NCI-H524 treated with DMSO at 0.1 percent for 48 hours (cell line): ENCODE measurements at places on chromosomes 5 and 9.

- DNase-seq = no peak
Measured at GRCh38 chr9:112860451-112860850, 30.2 kb downstream of the SLC46A2 start.

- no peak for DNase-seq
Measured at GRCh38 chr5:161311146-161311708, 235.3 kb downstream of the GABRB2 start.

- no peak for DNase-seq
Measured at GRCh38 chr9:113646946-113647914, 183.7 kb downstream of the RGS3 start.

DNA sequence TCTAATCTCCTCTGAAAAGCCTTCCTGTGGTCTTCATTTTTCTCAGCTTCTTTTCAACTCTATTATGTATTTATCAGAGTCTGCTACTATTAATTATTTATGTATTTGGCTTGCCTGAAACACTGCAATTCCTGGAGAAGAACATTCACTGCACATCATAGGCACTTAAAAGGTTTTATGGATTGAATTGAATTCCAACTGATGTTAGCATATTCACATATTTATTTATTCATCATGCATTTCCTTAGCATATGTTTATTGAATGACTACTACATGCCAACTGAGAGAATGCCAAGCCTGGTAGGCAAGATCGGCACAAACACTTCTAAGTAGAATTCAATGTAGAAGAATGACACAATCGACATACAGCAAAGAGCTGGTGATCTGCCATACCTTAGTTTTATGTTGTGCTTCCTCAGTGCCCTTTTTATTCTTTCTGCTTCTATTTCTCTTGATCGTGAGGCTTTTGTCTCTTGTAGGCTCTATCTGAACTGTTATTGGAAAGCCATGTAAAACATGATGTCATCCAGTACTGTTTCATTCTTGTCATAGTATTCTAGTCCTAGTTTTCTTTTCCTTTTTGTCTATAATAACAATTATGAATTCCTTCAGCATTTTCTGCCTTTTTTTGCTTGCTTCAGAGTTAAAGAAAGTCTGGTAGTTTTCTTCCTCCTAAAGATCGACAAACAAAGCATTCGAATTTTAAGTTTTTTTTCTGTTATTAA lies 454.2 kb downstream of the TLE4 start:
- DNase-seq = no peak

DNA sequence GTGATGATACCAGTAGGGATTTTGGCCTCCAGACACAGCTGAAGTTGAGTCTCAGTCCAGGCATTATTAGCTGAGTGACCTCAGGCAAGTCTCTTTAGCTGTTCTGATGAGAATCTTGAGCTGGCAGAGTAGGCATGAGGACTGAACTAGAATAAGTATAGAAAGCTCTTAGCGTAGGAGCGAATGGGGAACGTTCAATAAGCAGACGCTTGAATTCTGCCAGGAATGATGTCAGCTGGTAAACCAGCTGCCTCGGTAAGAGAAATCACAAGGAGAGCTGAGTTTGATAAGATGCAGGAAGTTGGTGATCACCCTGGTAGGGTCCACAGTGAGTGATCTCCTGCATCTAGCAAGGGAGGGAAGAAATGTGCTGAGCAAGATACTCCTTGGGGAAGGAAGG lies 280.4 kb downstream of the NTRK2 start:
- DNase-seq = no peak

GRCh38 chr5:23014266-23014665 lies 161.1 kb upstream of the CDH12 start:
- DNase-seq = peak; percentile 31

DNA sequence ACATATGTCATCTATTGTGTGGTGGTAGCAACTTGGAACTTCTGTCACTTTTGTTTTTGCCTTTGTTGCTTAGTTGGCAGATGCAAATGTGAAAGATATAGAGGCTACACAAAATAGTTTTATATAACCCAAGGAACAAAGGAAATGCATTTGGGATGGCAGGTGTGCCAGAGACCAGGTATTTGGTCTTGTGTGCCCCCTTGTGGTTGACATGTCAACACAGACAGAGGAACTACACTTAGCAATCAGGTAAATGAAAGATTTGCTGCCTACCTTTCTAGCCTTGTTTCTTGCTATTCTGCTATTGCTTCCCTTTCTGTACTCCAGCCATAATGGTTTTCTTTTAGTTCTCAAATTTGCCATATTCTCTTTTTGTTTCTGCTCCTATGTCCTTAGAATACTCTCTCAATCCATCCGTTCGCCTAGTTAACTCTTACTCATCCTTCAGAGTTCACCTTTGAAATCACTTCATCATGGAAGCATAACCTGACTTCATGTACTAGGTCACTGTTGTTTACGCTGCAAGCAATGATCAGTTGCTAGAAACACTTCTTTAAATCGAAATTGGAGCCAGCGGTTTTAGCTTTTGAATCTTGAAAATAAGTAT lies 119.5 kb downstream of the TRPM3 start:
- no peak for DNase-seq

GRCh38 chr5:116068028-116068632 lies 16.7 kb upstream of the COMMD10 start:
- no peak for DNase-seq

DNA sequence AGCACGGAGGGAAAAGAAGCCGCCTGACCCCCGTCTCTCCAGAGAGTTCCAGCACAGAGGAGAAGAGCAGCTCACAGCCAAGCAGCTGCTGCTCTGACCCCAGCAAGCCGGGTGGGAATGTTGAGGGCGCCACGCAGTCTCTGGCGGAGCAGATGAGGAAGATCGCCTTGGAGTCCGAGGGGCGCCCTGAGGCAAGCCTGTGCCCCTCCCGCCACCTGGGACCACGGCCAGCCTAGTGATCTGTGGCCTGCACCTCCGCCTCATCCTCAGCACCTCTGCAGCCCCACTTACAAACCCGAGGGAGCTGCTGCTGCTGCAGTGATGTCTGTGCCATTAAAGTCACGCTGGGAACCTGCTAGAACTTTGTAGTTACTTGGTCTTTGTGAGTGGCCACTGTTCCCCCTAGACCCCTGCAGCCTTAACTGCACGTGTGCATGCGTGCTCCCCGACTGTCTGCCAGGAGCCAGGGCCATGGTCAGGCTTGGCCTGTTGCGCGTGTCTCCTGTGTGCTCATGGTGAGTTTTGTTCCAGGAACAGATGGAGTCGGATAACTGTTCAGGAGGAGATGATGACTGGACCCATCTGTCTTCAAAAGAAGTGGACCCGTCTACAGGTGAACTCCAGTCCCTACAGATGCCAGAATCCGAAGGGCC lies 12.5 kb downstream of the SQSTM1 start:
- peak; percentile 24 for DNase-seq

DNA sequence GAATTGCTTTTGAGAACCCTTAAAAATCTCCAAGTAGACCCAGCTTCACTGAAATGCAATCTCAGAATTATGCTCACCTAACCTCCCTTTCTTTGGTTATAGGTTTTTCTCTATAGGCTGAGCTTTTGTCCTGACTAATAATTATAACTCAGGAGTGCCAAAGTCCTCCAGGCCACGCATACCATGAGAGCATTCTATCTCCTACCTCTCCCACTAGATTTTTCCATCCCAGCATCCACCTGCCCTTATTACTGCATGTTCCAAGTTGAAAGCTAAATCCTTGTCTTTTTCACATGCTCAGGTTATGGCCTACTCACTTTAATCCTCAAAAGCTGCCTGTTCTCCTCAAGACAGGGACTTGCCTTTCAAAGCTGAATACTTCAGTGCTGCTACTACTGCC lies 22.1 kb downstream of the ZNF346 start:
- no peak for DNase-seq

- no peak for DNase-seq
Measured at GRCh38 chr5:174356536-174356935, 311.0 kb downstream of the NSG2 start.

DNA sequence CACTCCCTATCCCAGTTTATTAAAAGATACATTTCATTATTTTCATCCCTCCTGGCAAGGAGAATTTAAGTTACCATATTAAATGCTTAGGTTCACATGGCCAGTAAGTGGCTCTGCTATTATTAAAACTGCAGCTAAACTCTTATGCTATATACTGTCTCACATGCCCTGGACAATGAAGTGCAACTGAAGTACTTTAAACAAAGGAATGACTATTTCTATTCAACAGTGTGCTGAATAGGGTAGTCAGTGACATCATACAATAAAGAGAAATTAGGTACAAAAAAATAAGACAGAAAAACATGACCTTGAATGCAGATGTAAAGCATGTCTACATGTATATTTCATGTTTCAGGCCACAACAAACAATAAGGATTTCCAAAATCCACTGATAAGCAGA lies 282.6 kb upstream of the SMC2 start:
- no peak for DNase-seq

DNA sequence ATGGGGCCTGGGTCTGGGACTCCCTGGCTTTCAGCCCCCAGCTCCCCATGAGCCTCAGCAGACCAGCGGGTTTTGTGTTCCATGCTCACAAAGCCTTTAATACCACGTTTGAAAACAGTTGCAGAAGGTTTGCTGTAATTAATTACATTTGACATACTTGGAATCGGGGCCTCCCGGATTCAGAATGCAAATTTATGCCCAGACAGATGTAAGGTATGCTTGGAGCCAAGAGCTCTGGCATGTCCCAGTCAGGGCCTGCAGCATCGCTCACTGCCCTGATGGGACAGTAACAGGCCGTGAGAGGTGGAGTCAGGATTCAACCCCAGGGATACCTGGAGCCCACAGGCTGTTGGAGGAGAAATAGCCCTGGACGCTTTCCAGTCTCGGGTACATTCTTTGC lies 12.2 kb downstream of the ZNF618 start:
- no peak for DNase-seq
